GM12878 (cell line): ENCODE measurements at places on chromosomes 12 and 14.

GRCh38 chr14:78135450-78135891 is 34.7 kb upstream of the NRXN3 start:
- no peak for DNase-seq

DNA sequence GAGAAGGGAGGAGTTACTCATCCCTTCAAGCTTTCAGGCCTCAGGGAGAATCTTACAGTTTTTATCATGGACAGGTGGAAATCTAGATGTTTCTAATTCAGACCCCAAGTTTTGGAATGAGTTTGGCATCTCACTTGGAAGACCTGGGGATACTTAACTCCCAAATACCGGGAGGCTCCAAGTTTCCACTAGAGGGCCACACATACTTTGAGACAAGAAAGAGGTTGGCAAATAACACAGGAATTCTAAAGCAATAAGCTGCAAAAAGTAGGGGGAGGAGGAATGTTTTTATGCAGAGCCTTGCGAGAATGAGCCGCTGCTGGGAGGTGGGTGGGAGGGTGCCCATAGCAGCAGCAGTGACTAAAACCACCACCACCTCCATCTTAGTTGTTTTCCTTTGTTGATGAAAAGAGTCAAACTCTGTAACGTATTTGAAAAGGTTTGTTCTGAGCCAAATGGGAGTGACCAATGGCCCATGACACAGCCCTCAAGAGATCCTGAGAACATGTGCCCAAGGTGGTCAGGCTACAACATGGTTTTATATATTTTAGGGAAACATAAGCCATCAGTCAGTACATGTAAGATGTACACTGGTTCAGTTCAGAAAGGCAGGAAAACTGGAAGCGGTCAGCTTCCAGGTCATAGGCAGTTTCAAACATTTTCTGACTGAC is 34.2 kb upstream of the RNASE1 start:
- DNase-seq = no peak

DNA sequence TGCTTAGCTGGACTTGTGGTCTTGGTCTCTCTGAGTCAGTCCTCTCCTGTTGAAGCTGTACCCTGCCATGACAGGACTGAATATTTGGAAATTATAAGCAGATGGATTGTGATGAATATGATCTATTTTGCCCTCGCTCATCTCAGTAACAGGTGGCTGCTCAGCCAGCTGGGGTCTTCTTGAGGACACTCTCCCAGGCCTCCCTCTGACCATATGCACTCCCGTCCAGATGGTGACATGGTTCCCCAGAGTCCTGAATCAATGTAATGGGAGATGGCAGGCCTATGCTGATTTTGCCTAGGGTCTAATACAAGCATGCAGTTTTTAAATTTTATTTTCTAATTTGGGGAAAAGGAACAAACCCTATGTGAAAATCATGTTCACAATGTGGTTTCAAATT is 63.1 kb upstream of the TRHDE start:
- no peak for DNase-seq

DNA sequence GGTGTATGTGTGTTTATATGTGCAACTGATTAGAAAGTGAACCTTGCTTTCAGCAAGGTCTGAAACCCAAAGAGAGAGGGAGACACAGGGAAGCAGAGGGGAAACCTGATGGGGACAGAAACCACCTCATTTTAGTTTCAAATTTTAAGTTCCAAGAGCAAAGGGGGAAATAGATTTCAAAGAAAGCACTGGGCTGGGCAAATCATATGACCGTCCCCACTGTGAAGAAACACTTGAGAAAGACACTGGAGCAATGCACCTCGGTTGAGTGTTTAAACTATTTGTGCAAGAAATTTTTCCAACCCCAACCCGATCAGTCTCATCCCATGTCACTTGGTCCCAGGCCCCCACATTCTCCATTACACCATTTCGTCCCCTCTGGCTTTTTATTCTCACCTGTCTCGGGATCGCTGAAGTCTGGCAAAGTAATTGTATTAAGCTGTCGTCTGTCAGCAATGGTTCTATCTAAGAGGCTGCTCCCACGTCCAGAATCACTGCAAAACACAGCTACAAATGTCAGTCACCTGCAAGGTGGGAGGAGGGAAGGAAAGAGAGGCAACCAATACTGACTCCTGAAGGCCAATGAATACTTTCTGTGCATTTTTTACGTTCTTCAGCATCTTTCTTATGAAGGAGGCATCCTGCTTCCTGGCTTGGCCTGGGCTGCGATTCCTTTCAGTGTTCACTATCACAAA is 205.7 kb downstream of the TTC7B start:
- no peak for DNase-seq

GRCh38 chr12:84756961-84757360 is 155.6 kb downstream of the SLC6A15 start:
- no peak for DNase-seq

- no peak for DNase-seq
Observed at GRCh38 chr12:26264215-26264838, 69.0 kb downstream of the SSPN start.

- no peak for DNase-seq
Observed at GRCh38 chr12:113432986-113433385, 10.8 kb downstream of the SDSL start.
